GM23248 (cell line): ENCODE measurements at places on chromosomes 2 and 18. TPM values are rescaled to one million over a fixed set of nuclear protein-coding genes. Genes with fewer than 3 reads are reported as not detected.
A peak's percentile ranks its signal among the peaks of the same experiment; 100 is the strongest.

- DNase-seq = no peak
These were observed 78.0 kb upstream of the HPCAL1 start for GRCh38 chr2:10224734-10225133.

GRCh38 chr2:196239622-196240587, 68.5 kb upstream of the STK17B start:
- DNase-seq = peak; percentile 82

DNA sequence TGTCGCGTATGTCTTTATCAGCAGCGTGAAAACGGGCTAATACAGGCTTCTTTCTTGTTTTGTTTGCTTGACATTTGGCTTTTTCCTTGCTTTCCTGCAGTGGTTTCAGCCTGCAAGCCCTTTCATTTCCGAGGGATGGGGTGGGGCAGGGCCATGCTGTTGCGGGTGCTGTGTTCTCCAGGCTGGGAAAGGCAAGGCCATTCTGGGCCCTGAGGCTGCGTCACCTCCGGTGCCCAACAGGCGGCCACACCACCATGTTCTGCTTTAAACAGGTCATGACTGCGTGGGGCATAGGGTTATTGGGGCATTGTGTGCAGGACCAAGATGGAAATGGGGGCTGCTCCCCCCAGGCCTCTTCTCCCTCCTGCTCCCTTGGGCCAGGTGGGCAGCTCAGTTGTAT, 38.6 kb upstream of the PLB1 start:
- DNase-seq = no peak

GRCh38 chr2:119487434-119488244, 36.6 kb downstream of the SCTR start:
- DNase-seq = no peak

- no peak for DNase-seq
These were observed 535.2 kb downstream of the METTL4 start for GRCh38 chr18:2036086-2036485.

DNA sequence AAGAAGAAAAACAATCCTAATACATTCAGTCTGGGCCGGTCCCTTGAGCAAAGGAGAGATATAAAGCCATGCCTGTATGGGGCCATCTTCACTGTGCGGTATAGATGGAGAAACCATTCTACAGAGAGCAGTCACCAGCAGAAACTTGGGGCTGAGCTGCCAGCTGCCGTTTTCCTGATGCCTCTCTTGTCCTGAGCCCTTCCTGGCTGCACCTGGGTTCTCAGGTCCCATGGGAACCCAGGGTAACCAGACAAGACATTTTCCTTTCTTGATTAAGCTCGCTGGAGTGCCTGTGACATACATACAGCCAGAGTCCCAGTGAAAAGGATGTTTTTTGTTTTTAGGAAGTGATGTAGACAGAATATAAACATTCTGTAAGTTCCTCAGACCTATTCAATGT, 5.3 kb upstream of the METTL21A start:
- no peak for DNase-seq

- DNase-seq = no peak
These were observed 376.3 kb downstream of the ARHGAP15 start for GRCh38 chr2:143505542-143505941.

DNA sequence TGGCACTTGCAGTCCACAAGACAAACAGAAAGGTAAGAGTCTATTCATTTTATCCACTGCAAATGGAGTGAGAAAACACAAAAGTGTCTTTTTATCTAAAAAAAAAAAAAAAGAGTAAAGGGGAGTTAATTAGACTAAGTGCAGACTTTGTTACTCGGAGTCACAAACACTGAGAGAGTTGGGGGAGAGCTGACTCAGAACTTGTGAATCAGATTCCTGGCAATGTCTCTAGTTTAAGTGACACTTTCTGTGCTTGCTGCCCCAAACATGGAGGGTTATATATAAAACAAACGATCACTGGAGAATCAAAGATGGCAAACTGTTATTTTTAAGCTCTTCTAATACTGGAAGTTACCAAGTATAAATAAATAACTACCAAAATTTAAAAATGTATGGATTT, 505.8 kb upstream of the NRP2 start:
- DNase-seq = peak; percentile 17

- no peak for DNase-seq
These were observed 183.2 kb upstream of the SLC39A10 start for GRCh38 chr2:195473862-195474261.

DNA sequence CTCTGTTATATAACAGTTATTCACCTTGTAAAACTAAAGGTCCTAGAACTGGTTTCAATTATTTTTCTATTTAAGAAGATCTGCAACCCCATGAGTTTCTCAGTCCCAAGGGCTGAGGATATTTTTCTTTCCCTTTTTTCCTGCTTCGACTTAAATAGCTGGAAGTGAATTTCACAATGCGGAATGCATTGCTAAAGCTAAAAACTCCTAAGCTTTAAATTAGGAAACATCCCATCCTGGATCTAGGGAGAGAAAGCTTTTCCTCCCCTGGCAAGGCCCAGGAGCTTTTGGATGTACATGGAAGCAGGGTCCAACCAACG, 1.4 kb downstream of the RFX8 start:
- peak; percentile 70 for DNase-seq

DNA sequence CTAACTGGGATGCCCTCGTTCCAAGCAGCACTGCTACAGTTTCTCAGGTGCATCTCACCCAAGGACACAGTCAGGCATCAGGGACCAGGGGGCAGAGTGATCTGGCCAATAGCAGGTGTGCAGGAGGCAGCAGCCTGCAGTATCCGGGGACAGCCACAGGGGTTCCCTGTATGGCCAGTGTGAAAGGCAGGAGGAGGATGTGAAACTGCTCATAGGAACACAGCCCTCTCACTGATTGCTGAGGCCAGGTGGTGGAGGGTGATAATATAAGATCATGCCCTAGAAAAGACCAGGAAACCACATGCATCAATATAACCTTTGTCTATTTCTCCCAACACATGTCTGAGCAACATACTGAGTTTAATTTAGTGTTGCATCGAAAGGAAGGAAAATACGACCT, 112.7 kb upstream of the TACR1 start:
- no peak for DNase-seq

- peak; percentile 18 for DNase-seq
These were observed 668 bp downstream of the NFU1 start for GRCh38 chr2:69436596-69436937.

GRCh38 chr18:61471541-61471940, 138.3 kb downstream of the CDH20 start:
- no peak for DNase-seq

ID2 gene
- 548 and 668 TPM in 2 replicates for total RNA-seq

ATOH8 gene
- total RNA-seq = 40.7 and 50.1 TPM in 2 replicates

NT5C1B gene
- total RNA-seq = not detected in 2 replicates

CTIF gene
- total RNA-seq = 46.8 and 49.2 TPM in 2 replicates

GALR1 gene
- total RNA-seq = not detected in 2 replicates

FSIP2 gene
- not detected in 2 replicates for total RNA-seq
